Stimulated activated CD4-positive, alpha-beta T cell treated with anti-CD3 and anti-CD28 coated beads, Interleukin-1b, Interleukin-23, amount 100 ng/mL, for 4 hours (primary cell): ENCODE measurements at places on chromosomes 5 and 9.

DNA sequence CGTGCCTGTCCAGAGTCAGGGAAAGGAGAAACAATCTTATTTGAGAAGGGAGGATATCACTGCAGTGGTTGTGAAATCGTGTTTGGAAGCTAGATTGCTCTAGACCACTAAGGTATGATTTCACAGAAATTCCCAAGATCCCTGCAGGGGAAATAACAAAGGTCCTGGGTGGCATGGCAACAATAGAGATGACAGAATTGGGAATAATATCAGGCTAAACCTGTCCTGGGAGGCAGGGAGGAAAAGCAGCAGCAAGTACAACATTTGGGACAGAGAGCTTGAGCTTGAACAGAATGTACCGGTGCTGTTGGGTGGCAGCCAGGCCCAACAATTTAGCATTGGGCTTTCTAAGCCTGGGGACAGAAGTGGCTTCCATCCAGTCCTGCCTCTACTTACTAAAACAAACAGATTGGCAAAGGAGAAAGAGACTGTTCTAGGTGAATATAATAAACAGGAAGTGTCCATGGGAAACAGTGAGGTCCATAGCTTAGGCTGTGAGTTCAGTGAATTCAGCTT lies 17.0 kb upstream of the ARHGAP26 start:
- no peak for DNase-seq

- DNase-seq, result no peak
Measured at GRCh38 chr9:79526149-79526672, 45.6 kb upstream of the TLE4 start.

GRCh38 chr9:92426501-92427145 lies 2.4 kb upstream of the OMD start:
- no peak for DNase-seq

DNA sequence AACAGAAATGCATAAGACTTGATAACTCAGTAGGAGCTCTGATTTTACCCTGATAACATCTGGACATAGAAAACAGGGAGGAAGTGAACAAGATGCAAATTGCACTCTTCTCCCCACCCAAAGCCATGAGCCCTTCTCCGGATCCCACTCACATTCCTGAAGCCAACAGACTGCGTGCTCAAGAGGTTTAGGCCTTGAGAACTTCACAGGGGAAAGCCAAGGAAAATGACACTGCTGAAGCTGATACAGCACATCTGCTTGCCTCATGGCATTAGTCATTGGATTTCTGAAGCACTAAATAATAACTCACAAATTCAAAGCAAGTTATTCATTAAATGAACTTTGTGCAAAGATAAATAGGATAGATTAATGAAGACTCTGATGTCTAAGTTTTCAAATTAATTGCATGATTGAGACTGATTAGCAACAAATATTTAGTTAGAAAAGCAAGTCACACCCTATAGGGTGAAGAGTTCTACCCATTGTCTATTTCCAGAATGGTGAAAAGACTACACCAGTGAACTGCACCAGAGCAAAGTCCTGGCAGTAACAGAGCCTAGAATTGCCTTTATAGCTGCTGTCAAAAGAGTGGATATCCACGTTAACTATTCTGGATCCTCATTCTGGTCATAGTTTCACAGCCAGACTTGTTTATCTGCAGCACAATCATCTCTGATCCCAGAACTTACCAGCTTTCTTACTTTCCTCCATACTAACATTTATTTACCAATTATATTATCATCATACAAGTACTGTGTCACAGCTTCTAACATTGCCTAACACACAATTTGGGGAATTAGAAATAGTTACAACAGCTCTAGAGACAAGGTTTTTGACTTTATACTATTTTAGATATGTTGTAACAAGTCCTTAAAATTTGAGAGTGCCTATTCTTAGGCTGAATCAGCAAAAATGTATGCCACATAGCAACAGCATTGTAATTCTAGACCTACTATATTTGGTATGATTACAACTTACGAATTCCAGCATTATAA lies 432.1 kb upstream of the RGMB start:
- DNase-seq, result no peak

GRCh38 chr5:36138900-36139683 lies 12.6 kb downstream of the LMBRD2 start:
- no peak for DNase-seq

DNA sequence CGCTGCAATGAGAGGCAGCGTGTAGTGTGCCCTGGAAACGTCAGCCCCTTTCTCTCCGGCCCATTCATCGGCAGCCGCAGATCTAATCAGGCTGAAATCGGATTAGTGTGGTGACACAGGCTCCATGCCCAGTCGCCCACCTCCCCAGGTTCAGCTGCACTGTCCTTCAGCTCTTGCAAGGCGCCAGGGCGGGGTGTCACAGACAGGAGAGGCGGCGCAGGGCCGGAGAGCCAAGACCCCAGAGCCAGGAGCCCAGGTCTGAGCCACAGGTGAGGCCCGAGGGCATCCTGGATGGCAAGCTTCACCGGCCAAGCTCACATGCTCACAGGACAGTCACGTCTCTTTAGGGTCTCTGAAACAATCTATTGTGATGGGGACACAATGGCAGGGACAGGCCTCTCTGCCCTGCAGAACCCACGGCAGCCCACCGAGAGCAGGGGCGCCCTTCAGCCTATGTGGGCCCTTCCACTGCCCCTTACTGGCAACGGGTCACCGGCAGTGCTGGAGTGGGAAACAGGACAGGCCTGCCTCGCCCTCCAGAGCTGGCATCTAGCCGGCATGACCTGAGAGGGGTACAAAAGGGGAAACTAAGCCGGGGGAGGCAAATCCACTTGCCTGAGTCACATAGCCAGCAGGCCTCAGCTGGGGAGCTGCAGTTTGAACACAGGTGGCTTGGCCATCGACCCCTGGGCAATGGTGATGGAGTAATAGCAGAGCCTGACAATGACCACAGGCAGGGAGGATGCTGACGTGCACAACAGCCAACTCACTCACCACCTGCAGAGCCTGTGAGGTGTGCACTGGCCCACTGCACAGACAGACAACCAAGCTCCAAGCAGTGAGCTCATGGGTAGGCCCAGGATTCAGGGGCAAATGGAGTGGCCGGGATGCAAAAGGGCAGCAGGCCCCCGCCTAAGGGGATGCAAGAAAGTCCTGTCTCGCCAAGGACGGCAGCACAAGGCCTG lies 48.1 kb downstream of the VAV2 start:
- no peak for DNase-seq

GRCh38 chr5:72347801-72348308 lies 27.7 kb downstream of the PTCD2 start:
- no peak for DNase-seq

GRCh38 chr5:177378884-177379883 lies 5.0 kb upstream of the SLC34A1 start:
- no peak for DNase-seq

GRCh38 chr5:38286002-38286401 lies 27.6 kb downstream of the EGFLAM start:
- DNase-seq, result no peak

DNA sequence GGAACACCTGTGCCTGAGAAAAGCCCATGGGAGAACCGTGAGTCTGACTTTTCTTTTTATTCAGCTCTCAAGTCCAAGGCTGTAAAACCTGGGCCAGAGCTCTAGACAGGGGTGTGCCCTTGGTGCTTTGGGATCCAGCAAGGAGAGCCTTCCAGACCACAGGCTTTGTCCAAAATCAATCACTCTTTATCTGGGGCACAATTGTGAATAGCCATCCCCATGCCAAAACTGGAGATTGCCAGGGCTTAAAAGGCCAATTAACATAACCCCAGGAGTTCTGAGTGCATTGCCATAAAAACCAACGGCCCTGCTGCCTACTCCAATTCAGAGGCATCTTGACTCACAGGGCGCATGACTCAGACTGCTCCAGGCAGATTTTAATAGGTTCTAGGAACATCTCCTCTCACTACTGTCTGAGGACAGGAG lies 391.8 kb downstream of the ARHGEF28 start:
- DNase-seq, result no peak

DNA sequence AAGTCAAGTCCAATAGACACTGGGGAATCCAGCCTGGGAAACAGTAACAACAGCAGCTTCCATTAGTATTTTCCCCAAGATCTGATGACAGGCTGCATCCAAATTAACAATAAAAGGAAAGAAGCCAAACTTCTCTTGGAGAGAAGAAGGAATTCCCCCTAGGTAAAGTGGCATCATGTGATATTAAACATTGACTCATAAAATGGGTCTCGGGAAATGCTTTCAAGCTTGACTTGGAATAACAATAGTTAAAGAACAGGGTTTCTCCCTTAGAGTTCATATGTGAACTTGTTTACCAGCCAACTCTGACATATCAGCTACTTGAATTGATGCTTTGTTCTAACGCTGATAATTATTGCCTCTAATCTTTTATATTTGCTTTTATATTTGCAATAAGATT lies 45.4 kb downstream of the ENTREP1 start:
- DNase-seq, result no peak

GRCh38 chr9:92463984-92464383 lies 18.3 kb downstream of the ASPN start:
- no peak for DNase-seq
